ENCODE measurements at places on chromosomes 13 and 19. TPM values are rescaled to one million over a fixed set of nuclear protein-coding genes. Genes with fewer than 3 reads are reported as not detected.

Gene GIPR
- total RNA-seq = 7.0 TPM

Gene NKPD1
- total RNA-seq = not detected

Gene PSG6
- total RNA-seq = not detected

Gene RAB3D
- total RNA-seq = 19.3 TPM

Gene ZNF229
- total RNA-seq = 1.2 TPM

Gene PRSS57
- not detected for total RNA-seq

Gene GNG7
- 0.84 TPM for total RNA-seq

Gene PRRG2
- total RNA-seq = 2.3 TPM

GRCh38 chr19:50162988-50163387, at the start of gene IZUMO2:
IZUMO2 (minus strand) TSS chr19:50163281; CDS start chr19:50163194, 87 bp downstream.
- no peak for DNase-seq

GRCh38 chr19:2270157-2270422, 11.9 kb downstream of the PEAK3 start:
- DNase-seq = no peak

GRCh38 chr13:110329798-110330461, 22.8 kb downstream of the COL4A2 start:
- no peak for DNase-seq

- no peak for DNase-seq
Measured at GRCh38 chr13:25085125-25085742, 10.7 kb upstream of the PABPC3 start.

DNA sequence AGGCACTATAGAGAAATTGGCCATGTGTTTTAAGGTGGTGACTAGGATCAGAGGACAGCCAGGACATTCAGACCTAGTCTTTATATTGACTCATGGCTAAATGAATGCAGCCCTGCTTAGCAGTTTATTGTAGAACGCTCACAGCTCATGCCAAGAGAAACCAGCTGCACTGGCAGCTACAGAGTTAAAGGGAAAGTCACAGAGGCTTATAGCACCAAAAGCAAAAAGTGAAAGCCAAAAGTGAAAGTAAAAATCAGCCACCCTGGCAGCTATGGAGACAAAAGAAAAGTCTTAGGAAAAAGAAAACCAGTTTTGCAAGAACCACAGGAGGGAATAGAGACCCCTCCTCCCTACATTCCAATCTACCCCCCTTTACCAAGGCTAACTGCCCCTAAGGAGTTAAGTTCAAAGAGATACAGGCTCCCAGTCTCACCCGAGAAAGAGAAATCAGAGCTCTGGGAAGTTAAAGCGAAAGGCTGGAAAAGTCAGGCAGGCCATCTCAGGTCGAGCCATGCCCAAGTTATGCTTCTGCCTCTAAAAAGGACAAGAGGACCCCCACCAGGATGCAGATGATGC, 99.0 kb downstream of the ZNF429 start:
- no peak for DNase-seq

DNA sequence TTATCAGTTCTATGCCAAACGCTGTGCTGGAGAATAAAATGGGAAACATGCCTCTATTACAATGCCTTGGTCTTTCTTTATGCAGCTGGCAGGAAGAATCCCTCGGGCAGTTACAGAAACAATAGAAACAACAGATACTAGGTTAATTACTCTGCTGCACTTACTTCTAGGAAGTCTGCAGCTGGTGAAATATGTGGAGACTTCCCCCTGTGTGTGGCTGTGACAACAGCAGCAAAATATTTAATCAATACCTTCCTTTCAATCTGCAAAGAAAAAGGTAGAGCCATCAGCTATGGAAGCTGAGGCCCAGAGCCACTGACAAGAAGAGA, 9.9 kb downstream of the STOML3 start:
- no peak for DNase-seq

- DNase-seq = no peak
Measured at GRCh38 chr13:109166804-109167203, 537.4 kb downstream of the MYO16 start.

DNA sequence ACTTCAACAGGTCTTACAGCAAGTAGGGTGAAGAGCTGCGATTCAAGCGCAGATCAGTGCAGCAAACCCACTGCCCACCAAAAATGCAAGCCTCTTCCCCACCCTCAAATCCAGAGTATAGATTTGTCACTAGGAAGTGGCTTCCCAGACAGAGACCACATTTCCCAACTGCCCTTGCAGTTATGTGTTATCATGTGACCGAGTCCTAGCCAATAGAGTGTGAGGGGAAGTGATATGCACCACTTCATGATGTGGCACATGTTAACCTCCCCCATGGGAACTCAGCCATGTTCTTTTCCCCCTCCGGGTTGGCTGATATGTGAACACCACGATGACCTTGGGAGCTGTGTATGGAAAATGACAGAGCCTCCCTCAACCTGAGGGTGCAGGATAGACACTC, 50.8 kb downstream of the MBD3L2B start:
- no peak for DNase-seq

DNA sequence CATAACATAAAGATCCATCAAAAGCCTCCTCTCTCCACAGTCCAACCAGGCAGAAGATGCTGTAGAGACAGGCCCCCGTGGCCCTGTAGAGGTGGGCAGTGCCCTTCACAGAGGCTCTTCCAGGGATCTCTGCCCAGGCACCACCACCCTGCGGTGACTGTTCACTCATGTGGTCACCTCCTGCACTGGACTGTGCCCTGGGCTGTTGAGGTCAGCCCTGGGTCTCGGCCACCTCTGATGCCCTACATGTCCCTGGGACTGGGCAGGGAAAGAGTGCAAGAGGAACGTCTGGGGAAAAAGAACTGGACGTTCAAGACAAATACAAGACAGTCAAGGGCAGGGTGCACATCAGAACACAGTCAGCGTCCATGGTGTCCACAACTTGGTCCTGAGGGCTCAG, 22.3 kb downstream of the PEPD start:
- no peak for DNase-seq

GRCh38 chr13:76329004-76329403, 557.2 kb downstream of the KCTD12 start:
- no peak for DNase-seq

DNA sequence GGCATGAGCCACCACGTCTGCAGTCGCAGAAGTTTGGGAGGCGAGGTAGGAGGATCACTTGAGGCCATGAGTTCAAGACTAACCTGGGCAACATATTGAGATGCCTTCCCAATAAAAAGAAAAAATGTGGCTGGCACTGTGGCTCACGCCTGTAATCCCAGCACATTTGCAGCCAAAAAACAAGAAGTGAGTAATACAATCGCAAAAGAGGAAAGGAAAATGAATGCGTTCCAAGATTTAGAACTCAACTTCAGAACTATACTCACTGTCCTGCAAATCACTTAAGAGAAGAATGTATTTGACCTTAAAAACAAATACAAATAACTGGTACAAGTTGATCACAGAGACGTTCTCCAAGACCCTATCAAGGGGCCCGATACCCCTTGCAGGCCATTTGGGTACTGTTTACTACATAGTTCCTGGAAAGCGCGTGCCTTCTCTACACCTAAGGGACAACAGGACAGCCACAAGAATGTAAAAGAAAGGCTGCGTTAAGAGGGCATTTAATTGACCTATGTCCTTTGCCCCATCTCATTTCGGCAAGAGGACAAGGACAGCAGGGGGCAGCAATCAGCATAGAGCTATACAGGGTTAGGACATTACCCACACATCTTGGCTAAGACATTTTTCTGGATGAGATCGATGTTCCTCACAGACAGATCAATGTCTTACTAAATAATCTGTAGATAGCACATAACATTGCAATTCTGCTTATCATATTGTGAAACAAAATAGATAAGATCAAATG, 41.3 kb downstream of the FLT3 start:
- DNase-seq = no peak

GRCh38 chr13:110642291-110642981, 27.1 kb downstream of the NAXD start:
- no peak for DNase-seq

- DNase-seq = no peak
Measured at GRCh38 chr19:45358213-45358792, 12.1 kb downstream of the ERCC2 start.
